ENCODE measurements at places on chromosomes 2 and 18.

DNA sequence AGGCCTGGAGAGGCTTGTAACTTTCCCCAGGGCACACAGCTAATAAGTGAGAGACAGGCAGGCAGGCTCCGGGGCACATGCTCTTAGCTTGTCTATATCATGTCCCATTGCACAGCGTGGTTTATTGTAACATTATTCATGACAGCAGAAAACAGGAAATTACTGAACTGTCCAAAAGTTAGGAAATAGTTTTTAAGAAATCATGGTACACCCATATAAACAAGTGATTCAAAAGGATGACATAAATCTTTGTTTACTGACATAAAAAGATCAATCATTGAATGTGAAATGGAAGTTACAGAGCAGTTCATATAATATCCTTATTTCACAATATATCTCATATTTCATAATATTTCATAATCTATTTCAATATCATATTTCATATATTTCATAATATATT is 34.3 kb upstream of the TXNDC2 start:
- DNase-seq = peak; percentile 76

DNA sequence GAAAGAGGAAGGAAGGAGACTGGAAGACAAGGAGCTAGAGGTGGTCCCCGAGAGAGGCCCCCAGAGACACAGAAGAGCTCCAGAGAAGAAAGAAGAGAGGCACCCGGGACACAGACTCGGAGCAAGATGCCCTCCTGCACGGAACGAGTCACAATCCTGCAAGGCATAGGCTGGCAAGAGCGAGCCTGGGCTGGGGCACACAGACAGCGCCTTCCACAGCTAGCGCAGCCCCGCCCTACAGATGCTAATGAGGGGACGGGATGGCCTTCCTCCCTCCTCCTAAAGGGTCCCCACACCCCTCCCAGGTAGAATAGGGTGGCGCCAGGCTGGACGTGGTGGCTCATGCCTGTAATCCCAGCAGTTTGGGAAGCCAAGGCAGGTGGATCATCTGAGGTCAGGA is 19.8 kb upstream of the GPR17 start:
- DNase-seq = no peak

- DNase-seq = no peak
Observed at GRCh38 chr2:194661431-194661830, 995.6 kb upstream of the SLC39A10 start.

GRCh38 chr2:54166121-54166773 is 50.8 kb downstream of the ACYP2 start:
- no peak for DNase-seq

GRCh38 chr2:100783987-100784386 is 36.0 kb upstream of the NPAS2 start:
- DNase-seq = no peak

- no peak for DNase-seq
Observed at GRCh38 chr18:25284861-25285550, 67.0 kb downstream of the ZNF521 start.

DNA sequence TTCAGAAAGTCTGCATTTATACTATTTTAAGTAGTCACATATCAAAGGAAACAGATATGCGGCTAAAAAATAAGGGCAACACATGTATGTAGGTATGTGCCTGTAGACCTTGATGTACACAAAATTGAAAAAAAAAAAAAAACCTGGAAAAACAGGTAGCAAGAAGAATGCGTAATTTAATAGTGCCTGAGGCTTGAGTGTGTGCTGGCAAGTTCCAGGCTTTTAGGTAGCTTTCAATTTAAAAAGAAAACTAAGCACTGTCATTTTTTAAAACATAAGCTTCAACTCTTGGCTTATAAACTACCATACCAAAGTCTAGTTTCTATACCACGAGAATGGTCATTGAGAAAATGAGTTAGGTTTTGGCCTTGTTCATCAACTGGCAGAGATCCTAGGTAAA is 72.3 kb downstream of the OTX1 start:
- no peak for DNase-seq

GRCh38 chr2:239318151-239318611 is 82.6 kb downstream of the HDAC4 start:
- no peak for DNase-seq

DNA sequence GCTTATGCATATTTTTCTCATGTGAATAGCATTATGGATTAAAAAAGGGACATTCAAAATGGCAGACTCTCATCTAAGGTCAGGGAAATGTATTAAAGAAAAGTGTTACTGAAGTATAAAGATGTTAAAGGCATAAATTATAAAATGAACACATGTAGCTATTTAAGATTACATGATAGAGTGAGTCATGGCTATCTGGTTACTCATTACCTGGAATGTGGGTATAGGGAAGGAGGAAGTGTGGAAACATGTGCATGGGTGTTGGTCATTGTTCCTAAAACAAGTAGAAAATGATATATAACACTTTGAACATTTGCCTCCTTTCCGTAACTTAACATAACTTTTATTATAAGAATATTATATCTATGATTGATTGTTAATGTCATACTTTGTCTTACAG is 66.4 kb downstream of the MYO1B start:
- DNase-seq = peak; percentile 33

- DNase-seq = no peak
Observed at GRCh38 chr2:100365434-100365833, 43.1 kb upstream of the LONRF2 start.

- no peak for DNase-seq
Observed at GRCh38 chr2:172233987-172234715, 131.5 kb upstream of the DLX2 start.

DNA sequence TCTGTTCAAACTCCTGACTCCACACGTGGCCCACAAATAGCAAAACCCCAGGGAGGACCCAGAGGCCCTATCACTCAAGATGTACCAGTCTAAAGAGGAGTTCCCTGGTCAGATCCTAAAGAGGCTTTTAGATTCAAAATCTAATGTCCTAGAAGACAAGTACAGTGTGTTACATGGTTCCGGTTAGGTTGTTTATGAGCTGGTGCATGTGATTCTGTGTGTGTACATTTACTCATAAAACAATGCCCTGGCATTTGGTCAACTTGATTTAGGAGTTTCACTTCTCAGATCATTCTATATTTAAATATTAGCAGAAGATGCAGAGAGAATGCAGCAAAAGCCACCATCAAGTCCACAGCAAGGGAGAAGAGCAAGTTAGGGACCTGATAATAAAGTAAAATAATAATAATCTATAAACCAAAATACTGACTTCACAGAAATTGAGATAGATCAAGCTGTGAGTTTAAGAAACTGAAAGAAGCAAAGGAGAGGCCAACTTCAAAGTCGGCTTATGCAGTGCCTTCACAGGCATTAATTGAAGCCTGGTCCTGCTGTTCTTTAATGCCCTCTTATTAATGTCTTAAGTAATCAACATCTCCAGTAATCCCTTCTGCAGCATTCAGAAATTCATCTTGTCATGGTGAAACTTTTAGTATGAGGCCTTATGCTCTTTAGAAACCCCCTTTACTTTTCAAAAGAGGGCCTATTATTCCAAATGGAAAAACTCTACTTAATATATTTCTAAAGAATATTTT is 4.2 kb upstream of the AP1S3 start:
- no peak for DNase-seq

Measured in NB4 (cell line).